ENCODE measurements at places on chromosomes 7 and 10.

GRCh38 chr7:87213811-87214210 lies 5.7 kb downstream of the TMEM243 start:
- DNase-seq, result no peak

GRCh38 chr7:138951953-138952352 lies 29.2 kb downstream of the KIAA1549 start:
- DNase-seq, result no peak

- DNase-seq, result no peak
These were observed 15.0 kb upstream of the GFRA1 start for GRCh38 chr10:116287906-116288501.

GRCh38 chr7:146937836-146938235 lies 821.2 kb downstream of the CNTNAP2 start:
- DNase-seq, result no peak

- DNase-seq, result peak; percentile 68
These were observed 87.8 kb downstream of the ABCC2 start for GRCh38 chr10:99870123-99870730.

DNA sequence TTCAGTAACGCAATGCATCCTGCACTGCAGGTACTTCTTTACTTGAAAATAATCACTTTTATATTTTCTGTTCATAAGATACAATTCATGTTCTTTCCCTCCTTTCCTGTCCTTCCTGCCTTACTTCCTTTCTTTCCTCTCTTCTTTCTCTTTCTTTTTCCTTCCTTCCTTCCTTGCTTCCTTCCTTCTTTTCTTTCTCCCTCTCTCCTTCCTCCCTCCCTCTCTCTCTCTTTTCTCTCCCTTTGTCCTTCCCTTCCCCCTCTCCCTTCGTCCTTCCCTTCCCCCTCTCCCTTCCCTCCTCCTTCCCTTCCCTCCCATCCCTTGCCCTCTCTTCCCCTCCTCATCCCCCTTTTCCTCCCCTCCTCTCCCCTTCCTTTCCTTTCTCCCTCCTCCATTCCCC lies 227.8 kb upstream of the KLF6 start:
- DNase-seq, result no peak

DNA sequence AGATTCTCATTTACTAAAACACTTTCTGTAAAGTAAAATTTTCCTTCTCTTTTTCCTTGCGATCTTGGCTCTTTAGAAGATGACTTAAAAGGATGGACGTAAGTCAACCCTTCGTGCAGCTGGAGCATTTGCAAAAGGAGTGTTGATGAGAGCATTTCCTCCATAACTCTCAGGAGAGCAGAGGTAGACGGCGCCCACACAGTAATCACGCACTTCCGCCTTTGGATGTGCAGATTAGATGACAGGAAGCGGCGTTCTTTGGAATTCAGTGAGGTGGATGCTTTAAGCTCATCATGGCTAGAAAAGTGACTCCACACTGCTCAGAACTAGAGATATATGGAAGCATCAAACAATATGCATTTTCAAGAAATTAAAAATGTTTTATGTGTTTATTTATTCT lies 43.0 kb upstream of the NPS start:
- no peak for DNase-seq

DNA sequence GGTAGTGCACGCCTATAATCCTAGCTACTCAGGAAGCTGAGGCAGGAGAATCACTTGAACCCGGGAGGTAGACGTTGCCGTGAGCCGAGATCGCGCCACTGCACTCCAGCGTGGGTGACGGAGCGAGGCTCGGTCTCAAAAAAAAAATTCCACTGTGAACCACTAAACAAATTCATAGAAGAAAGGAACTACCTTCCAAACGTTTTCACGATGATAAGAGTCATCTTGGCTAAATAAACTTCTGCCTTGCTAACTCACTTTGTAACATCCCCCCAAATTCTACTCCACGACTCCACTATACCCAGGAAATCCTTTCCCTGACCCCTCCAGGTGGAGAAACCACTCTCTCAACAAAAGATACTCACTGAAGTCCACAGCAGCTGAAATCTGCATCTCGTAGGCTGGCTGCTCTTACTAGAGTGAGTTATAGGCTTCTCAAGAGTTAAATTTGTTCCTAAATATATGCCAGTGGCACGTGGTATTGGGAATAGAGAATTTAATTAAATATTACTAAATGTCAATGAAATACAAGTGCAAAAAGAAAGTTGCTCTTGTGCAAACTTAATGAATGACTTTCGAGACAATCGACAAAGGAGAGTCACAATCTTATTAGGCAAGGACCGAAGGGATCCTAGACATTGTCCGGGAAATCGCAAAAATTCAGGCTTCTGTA lies 1.6 kb upstream of the GTF2I start:
- DNase-seq, result no peak

DNA sequence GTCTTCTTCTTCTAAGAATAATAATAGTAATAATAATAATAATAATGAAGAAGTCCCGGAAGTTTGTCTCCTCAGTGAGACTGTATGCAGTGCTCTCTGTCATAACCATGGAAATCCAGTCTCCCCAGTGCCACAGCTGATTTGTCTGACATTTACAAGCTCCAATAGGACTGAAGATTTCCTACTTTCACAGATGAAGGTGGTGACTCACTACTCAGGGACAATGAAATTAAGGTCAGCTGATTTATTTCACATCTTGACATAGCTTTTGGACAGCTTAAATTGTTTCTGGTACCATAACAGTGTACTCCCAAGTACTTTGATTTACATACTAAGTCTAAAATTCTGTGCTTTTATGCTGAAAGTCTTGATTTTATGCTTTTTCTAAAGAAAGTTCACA lies 6.9 kb downstream of the CELF2 start:
- DNase-seq, result no peak

DNA sequence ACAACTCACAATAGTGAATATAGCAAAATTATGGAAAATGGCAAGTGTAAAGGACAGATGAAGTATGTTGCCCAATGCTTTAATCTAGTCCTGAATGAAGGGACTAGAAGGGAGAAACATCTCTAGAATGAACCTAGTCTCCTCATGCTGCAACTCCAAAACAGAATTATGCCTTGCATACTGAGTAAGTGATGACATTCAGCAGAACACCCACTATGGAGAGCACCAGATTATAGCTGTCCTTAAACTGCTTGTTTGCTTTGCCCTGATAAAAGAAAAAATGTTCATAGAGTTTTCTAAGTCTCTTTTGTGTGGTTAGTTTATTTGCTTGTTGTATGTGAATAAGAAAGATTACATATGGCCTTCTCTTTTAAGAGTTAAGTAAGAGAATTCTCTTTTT lies 7.8 kb upstream of the HGF start:
- DNase-seq, result no peak

- DNase-seq, result no peak
These were observed 20.8 kb downstream of the HYCC1 start for GRCh38 chr7:22992874-22993840.

DNA sequence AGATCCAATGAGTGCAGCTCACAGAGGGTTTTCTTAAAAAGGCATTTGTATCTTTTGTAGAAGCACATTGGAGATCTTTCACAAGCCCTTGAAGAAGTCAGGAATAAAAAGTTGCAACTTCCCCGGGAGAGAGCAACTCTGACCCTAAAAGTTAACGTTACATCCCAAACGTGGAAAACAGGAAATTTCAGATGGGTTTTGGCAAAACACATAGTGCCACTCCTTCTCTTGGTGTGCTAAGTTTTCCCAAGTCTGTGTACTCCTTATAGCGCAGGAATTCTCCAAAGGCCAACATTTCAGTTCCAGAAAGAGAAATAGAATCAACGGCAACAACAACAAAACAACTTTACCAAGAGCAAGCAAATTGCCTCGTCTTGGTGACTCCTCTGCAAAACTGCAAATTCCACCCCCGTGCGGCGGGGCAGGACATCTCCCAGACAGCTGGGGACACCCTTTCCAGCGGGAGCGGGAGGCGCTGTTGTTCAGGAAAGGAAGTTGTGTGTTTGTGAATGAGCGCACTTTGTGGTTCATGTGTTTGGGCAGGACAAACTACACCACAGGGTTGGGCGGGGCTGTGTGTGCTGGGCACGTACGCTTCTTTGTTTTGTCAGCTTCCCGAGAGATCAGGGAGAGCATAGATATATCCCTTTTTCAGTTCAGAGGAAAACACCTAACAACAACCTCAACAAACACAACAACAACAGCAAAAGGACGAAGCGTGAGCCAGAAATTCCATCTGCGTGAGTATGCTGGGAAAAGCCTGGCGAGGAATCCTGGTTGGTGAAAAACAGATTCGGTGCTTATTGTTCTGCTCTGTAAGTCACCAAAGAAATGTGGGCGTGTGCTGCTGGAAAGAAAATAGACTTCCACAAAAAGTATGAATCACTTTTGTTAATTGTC lies 294.7 kb upstream of the PITRM1 start:
- DNase-seq, result no peak

DNA sequence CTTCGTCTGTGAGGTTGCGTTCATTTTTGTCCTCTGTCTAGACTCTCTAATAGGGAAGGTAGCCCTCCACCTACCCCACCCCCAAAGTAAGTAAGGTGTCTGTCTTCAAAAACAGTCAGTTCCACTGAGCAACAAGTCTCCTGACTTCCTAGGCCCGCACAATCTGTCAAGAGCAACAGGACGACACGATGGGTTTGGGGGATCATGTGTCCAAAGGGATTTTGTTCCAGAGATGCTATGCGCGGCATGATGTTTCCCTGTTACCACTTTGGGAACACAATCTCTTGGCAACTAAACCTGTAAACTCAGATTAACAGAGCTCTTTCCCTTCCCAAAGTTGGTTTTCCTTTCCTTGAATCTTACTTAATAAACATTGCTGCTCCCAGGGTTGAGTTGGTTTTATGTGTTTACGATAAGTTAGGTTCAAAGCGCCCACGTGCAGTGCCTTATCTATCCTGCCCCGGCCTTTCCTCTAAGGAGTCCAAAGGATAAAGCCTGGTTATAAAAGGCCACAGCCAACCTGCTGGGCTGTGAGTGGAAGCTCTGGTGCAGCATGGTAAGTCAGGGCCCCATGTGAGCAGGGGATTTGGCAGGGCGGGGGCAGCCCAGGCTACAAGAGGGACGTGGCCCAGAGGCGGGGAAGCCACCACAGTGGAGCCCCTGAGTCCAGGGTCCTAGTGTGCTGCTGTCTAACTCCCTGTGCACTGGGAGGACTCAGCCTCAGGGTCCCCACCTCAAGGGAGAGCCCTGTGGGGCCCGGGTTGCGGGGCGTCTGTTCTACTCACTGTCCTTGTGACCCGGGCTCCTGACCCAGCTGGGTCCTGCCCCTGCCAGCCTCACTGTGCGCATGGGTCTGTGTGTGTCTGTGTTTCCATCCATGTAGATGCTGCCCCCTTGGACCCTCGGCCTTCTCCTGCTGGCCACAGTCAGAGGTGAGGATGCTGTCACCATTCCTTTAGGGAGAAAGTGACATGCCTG lies at the start of gene PNLIPRP2:
Gene PNLIPRP2 (plus strand): TSS at position 531 of the 978 bp plus-strand sequence.
- no peak for DNase-seq

GRCh38 chr10:131429942-131430341 lies 118.4 kb upstream of the TCERG1L start:
- DNase-seq, result no peak

- DNase-seq, result no peak
These were observed 62.8 kb upstream of the PRKCQ start for GRCh38 chr10:6642876-6643275.

GRCh38 chr7:139976838-139977656 lies 85.7 kb downstream of the PARP12 start:
- no peak for DNase-seq

DNA sequence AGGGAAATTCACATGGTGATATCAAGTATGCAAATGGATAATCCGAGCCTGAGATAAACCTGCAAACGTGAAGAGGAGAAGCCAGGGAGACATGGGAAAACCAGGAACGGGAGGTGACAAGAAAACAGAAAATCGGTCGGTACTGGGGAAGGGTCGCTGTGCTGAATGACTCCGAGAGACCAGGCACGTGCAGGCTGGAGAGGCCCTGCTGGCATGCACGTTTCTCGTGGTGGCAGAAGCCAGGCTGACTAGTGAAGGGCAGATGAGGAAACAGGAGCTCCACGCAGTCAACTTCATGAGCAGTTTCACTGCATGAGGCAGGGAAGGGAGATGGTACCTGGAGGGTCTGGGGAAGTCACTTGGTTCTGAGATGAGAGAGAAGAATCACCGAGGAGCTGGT lies 48.3 kb downstream of the KIAA1549 start:
- DNase-seq, result no peak

DNA sequence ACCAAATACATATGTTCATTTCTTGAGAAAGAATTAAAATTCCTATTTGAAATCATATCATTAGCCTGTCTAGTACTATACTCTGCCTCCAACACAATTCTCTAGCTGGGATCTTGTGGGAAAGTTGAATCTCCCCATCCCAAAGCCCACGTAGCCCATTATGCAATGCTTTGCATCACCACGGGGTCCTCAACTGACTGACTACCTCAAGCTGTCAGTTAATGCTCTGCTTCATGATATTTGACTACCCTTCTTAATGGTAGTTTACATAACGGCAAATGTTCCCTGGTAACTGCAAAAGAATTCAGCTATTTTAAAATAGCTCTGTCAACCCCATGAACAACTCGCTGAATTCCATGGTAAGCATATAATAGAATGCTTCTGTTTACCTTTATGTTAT lies 23.3 kb upstream of the PALS2 start:
- no peak for DNase-seq

GRCh38 chr7:137882261-137882668 lies 35.5 kb upstream of the DGKI start:
- DNase-seq, result no peak

GRCh38 chr10:22315455-22316285 lies 518 bp upstream of the COMMD3 start:
- no peak for DNase-seq

GRCh38 chr10:102856758-102857424 lies 2.8 kb downstream of the BORCS7 start:
- DNase-seq, result no peak

GRCh38 chr10:55214608-55215007 lies 413.6 kb upstream of the PCDH15 start:
- DNase-seq, result no peak

- DNase-seq, result no peak
These were observed 548.5 kb upstream of the FOXK1 start for GRCh38 chr7:4133491-4134044.

DNA sequence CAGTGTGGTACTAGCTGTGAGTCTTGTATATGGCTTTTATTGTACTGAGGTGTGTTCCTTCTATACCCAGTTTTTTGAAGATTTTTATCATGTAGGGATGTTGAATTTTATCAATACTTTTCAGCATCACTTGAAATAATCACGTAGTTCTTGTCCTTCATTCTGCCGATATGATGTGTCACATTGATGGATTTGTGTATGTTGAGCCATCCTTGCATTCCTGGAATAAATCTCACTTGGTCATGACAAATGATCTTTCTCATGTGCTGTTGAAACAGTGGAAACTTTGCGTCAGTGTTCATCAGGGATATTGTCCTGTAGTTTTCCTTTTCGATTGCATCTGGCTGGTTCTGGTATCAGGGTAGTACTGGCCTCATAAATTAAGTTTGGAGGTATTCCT lies 7.1 kb upstream of the PRKAR1B start:
- DNase-seq, result no peak

- DNase-seq, result no peak
These were observed 323.0 kb downstream of the PARD3 start for GRCh38 chr10:34492081-34492480.

GRCh38 chr7:37371755-37372154 lies 76.9 kb downstream of the ELMO1 start:
- DNase-seq, result no peak

Data from naive thymus-derived CD8-positive, alpha-beta T cell (primary cell).